ENCODE measurements at places on chromosomes 12 and 14.

- no peak for DNase-seq
Observed at GRCh38 chr14:73739899-73740617, 25.9 kb upstream of the PNMA1 start.

DNA sequence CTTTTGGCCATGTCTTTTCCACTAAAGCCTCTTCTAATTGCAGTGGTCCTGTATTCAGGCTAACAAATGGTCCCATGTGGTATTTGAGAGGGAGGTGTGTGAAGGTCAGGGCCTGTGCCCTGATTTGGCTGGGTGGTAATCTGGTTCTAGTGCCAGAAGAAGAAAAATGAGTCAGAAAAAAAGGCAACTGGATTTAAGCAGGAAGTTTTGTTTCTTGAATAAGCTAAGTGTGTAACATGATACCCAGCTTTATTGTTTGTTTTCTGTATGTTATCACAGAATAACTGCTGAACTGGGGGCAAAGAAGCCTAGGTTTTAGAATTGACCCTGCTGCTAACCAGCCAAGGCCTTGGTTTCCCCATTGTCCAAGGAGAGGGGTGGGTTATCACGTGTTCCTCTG is 134.0 kb downstream of the ANO6 start:
- no peak for DNase-seq

GRCh38 chr14:33457617-33458016 is 493.3 kb downstream of the EGLN3 start:
- DNase-seq, result no peak

DNA sequence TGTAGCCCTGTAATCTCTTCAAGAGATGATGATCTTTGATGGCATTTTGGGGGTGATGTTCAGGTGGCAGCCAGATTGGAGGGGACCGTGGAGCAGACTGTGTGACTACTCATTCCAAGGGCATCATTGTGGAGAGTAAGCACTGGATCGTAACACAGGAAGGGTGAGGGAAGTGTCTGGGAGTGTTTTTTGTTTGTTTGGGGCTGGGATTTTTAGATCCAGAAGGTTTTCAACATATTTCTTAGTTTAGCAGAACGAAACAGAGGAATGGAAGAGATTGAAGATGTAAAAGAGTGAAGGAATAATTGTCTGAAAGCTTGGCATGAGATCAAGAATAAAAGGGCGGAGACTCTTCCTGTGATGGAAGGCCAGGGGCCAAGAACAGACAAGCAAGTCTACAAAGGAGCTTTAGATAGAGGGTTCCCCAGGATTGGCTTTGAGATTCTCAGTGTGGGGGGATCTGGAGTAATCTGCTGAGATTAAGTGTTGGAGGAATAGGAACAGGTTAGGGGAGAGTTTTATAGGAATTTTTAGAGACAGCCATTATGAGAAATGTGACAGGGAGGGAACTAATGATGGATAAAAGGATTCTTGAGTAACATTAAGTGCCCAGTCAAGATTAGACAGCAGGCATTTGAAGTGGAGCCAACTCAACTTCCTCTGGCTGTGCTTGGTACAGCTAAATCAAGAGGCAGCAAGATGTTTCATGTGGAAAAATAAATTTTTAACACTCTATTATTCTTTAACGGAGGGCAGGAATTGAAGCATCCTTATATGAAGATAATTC is 79.7 kb upstream of the REP15 start:
- peak; percentile 37 for DNase-seq

DNA sequence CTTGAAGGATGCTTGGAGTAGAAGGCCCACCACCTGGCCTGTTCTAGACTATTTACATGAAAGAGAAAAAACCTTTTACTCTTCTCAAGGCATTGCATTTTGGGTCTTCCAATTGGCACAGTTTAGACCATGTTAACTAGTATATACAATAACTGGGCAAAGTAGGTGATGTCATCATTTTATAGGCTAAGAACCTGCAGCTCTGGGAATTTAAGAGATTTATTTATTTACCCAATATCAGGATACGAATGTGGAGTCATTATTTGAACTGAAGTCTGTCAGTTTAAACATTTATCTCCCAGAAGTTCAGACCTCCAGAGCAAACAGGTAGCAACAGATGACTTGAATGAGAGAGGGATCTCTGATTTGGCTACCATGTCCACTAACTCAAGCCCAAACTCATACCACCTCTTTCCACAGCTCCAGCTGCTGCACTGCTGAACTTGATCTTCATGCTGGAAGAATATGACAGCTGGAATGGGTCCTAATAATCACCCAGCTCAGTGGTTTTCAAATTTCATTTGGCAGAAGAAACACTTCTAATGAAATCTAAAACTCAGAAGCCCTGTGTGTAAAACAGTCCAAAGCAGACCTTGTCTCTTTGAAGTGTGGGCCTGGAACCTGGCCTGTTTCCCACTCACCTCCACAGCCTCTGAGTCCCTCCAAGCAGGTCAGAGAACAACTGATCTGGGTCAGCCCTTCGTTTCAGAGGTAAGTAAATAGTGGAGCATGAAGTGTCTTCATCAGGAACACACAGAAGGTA is 179.2 kb downstream of the EMP1 start:
- no peak for DNase-seq
